ENCODE measurements at places on chromosomes 7 and 10. TPM values are rescaled to one million over a fixed set of nuclear protein-coding genes. Genes with fewer than 3 reads are reported as not detected.

GRCh38 chr10:78634389-78634815 lies 434.4 kb upstream of the ZMIZ1 start:
- H3K36me3 ChIP-seq = no peaks in the 10 kb centered on the region
- DNase-seq = no peak
- peaks cover 2% of the 10 kb centered on the region for H3K4me1 ChIP-seq
- no peaks in the 10 kb centered on the region for H3K27me3 ChIP-seq
- no peak overlapping the region for H3K27ac ChIP-seq

DNA sequence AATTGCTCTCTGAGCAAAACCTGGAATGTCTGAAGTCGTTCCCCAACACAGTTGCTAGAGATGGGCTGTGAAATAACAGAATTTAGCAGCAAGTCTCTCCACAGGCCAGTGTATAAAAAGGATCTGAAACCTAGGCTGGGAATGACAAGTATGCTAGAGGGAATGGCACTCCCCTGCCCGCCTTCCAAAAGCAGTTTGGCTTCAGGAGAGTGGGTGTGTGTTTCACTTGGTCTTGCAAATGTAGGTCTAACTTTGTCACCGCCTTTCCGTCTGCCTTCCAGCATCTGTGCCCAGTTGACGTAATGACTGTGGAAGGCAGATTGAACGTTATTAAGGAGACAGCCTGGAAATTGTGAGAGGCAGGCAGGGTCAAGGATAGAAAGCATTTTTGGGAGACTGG lies 18.0 kb upstream of the MTURN start:
- DNase-seq = no peak
- H3K27me3 ChIP-seq = no peaks in the 10 kb centered on the region
- no peak overlapping the region for H3K4me3 ChIP-seq
- H3K27ac ChIP-seq = no peak overlapping the region

DNA sequence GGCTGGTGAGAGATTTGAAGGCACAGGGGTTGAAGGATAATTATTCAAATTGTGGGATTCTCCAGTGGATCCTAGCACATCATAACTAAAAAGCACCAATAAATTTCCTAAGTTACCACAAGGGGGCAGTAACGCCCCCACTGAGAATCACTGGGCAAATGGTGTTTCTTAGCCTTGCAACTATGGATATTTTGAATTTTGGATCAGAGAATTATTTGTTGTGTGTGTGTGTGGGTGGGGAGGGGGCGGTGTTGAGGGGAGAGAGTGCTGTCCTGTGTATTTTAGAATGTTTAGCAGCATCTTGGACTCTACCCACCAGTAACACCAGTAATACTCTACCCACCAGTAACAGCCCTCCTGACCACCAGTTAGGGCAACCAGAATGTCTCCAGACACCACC lies 63.3 kb upstream of the PRKG1 start:
- no peaks in the 10 kb centered on the region for H3K4me1 ChIP-seq
- H3K27me3 ChIP-seq = no peaks in the 10 kb centered on the region
- H3K27ac ChIP-seq = no peak overlapping the region
- DNase-seq = peak; percentile 64
- H3K36me3 ChIP-seq = no peaks in the 10 kb centered on the region

DNA sequence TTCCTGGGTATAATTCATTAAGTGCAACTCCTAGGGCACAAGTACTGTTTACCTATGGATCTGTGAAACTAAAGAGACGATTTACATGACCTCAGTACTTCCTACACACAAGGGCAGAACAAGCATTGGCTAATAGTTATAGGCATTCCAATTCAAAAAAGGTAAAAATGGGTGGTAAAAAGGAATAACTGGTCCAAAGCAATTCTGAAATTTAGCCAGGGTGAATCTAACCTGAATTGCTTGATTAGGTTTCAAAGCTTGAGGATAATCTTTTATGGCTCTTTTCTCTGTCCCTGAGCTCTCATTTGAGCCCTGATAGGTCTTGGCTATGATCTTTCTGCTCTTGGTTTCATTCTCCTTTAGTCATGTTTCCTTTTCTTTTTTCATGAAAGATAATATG lies 52.3 kb upstream of the CALCR start:
- no peak overlapping the region for H3K4me3 ChIP-seq
- H3K27ac ChIP-seq = no peak overlapping the region
- DNase-seq = no peak

The PCLO gene
- total RNA-seq = not detected

The FAM25G gene
- total RNA-seq = not detected

DNA sequence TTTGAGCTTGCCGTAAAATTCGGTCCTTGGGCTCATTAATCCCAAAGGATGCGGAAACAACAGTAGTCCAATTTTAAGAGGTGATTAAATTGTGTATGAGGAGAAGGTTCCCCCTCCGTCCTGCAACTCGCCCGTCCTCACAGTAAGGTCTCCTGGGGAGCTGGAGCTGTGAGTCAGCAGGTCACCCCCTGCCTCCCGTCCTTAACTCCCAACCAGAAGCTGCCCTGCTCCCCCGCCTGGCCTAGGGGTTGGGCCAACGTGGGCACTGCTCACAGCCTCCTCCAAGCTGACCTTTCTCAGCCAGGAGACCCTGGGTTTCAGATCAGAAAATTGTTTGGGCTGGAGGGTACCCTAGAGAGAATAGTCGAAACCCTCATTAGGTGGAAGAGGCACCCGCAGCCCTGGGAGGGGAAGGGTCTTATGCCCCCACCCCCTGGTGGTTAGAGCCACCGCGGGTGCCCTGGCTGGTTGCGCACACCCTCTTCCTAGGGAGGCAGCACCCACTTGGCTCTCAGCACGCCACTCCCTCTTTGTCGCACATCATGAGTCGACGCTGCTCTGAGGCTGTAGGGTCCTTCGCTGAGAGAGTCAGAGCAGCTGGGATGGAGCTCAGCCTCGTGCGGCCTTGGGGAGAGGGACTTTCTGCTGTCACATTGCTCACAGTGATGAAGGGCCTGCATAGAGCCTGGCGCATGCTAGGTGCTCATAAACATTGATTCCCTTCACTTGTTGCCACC lies 131.2 kb downstream of the TACC2 start:
- no peak overlapping the region for H3K4me3 ChIP-seq
- H3K36me3 ChIP-seq = no peaks in the 10 kb centered on the region
- H3K27me3 ChIP-seq = peaks cover 6% of the 10 kb centered on the region
- no peaks in the 10 kb centered on the region for H3K4me1 ChIP-seq

- H3K4me3 ChIP-seq = no peak overlapping the region
- H3K27me3 ChIP-seq = no peaks in the 10 kb centered on the region
- H3K4me1 ChIP-seq = peaks cover 48% of the 10 kb centered on the region
These were observed 16.0 kb downstream of the SND1 start for GRCh38 chr7:127667759-127668530.

DNA sequence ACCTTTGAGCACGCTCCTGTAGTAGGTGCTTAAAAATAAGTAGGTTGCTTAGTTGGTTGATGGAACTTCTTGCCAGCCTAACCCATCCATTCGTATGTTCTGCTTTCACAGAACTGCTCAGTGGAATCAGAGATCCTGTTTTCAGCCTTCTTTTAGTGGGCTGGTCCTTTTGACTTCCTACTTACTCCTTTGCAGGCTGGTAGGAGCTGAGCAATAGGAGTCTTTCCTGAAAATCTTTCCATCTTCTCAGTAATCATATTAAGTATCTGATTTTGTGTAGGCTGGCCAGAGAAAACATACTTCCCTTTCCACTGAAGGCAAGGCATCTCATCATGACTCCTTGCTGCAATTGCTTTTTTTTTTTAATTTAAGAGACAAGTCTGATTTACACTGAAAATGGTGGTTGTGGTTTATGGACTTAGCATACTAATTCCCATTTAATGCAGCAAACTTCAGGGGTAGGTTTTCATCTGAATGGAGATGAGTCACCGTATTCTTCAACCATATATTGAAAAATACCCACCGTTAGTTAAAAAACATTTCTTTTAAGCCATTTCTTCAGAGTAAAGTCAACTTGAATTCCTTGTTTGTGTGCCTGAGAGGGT lies 208.0 kb downstream of the ZNF365 start:
- H3K4me1 ChIP-seq = peaks cover 4% of the 10 kb centered on the region
- H3K36me3 ChIP-seq = no peaks in the 10 kb centered on the region
- peaks cover 11% of the 10 kb centered on the region for H3K27me3 ChIP-seq
- H3K27ac ChIP-seq = no peak overlapping the region

GRCh38 chr7:67518580-67518979 lies 521.9 kb downstream of the TYW1 start:
- no peaks in the 10 kb centered on the region for H3K36me3 ChIP-seq
- no peak overlapping the region for H3K4me3 ChIP-seq
- no peaks in the 10 kb centered on the region for H3K27me3 ChIP-seq
- no peak for DNase-seq

GRCh38 chr7:102320181-102320580 lies 33.5 kb downstream of the SH2B2 start:
- H3K27ac ChIP-seq = no peak overlapping the region
- DNase-seq = no peak
- no peaks in the 10 kb centered on the region for H3K4me1 ChIP-seq
- no peaks in the 10 kb centered on the region for H3K36me3 ChIP-seq
- peaks cover 4% of the 10 kb centered on the region for H3K27me3 ChIP-seq

DNA sequence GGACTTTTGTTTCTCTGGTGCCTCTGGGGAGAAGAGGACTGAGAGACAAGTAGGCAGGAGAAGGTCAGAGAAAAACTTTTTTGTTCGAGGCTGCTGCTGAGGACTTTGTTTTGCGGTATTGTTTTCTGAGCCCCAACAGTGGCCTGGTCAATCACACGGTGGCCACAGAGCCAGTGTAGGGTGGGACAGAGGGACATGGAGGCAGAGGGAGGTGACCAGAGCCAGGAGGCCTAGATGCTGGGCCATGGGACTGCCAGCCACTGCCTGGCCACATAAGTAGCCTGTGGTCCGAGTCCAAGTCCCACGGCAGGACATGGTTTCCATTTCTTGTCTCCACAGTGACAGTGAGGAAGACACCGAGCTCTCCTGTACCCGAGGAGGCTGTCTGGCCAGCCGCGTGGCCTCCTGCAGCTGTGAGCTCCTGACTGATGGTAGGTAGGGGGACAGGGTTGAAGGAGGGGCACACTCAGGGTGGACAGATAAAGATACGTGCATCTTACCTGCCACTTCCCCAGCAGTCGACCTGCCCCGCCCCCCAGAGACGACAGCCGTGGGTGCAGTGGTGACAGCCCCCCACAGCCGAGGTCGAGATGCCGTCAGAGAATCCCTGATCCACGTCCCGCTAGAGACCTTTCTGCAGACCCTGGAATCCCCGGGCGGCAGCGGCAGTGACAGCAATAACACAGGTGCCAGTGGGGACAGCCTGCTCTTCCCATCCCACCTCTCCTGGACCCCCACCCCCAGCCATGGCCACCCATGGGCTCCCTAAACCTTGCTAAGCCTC lies 27.5 kb downstream of the SH2B2 start:
- no peaks in the 10 kb centered on the region for H3K36me3 ChIP-seq
- H3K27ac ChIP-seq = no peak overlapping the region
- no peaks in the 10 kb centered on the region for H3K27me3 ChIP-seq
- H3K4me3 ChIP-seq = no peak overlapping the region
- DNase-seq = no peak

- H3K27me3 ChIP-seq = no peaks in the 10 kb centered on the region
- H3K4me3 ChIP-seq = peak overlapping the region; percentile 52
- H3K36me3 ChIP-seq = peaks cover 23% of the 10 kb centered on the region
- H3K27ac ChIP-seq = peak overlapping the region; percentile 73
- peak; percentile 61 for DNase-seq
- H3K4me1 ChIP-seq = peaks cover 72% of the 10 kb centered on the region
These were observed 8.4 kb downstream of the OSBPL3 start for GRCh38 chr7:24971333-24972165.

DNA sequence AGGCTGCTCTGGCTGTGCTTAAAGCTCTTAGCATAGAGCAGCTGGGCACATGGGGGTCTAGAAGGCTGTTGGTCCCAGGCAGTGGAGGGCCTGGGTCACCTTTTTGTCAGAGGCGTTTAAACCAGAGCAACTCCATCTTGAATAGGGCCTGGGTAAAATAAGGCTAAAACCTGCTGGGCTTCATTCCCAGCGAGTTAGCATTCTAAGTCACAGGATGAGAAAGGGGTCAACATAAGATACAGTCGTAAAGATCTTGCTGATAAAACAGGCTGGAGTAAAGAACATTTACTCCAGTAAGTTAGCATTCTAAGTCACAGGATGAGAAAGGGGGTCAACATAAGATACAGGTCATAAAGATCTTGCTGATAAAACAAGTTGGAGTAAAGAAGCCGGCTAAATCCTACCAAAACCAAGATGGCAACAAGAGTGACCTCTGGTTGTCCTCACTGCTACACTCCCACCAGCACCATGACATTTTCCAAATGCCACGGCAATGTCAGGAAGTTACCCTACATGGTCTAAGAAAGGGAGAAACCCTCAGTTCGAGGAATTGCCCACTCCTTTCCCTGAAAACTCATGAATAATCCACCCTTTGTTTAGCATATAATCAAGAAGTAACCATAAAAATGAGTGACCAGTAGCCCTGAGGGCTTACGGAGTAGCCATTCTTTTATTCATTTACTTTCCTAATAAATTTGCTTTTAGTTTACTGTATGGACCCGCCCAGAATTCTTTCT lies 96.8 kb upstream of the PCBD1 start:
- H3K4me1 ChIP-seq = peaks cover 14% of the 10 kb centered on the region
- no peaks in the 10 kb centered on the region for H3K36me3 ChIP-seq
- H3K27me3 ChIP-seq = no peaks in the 10 kb centered on the region
- H3K4me3 ChIP-seq = no peak overlapping the region
